Spinal cord (tissue), 10 donors: ENCODE measurements at places on chromosomes 6 and 20. TPM values are rescaled to one million over a fixed set of nuclear protein-coding genes. Genes with fewer than 3 reads are reported as not detected.

MYLK2 gene
- total RNA-seq = 0.79 TPM

DNA sequence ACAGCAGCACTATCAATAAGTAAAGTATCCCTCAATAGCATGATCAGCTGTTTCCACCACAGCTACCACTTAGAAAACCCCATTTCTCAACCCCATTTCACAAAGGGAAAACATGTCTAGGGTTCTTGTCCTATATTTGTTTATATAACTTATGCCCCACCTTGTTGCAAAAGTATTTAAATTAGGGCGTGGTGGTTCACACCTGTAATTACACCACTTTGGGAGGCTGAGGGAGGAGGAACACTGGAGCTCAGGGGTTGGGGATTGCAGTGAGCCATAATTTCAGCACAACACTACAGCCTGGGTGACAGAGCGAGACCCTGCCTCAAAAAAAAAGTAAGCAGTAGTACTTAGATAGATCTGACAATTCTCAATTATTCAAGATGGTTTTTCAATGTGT lies 3.7 kb downstream of the MRPL14 start:
- H3K27ac ChIP-seq = peak overlapping the region; percentile 22
- no peak overlapping the region for H3K4me3 ChIP-seq
- DNase-seq = no peak
- H3K27me3 ChIP-seq = no peaks in the 10 kb centered on the region
- H3K36me3 ChIP-seq = no peaks in the 10 kb centered on the region
- peaks cover 24% of the 10 kb centered on the region for H3K4me1 ChIP-seq

DNA sequence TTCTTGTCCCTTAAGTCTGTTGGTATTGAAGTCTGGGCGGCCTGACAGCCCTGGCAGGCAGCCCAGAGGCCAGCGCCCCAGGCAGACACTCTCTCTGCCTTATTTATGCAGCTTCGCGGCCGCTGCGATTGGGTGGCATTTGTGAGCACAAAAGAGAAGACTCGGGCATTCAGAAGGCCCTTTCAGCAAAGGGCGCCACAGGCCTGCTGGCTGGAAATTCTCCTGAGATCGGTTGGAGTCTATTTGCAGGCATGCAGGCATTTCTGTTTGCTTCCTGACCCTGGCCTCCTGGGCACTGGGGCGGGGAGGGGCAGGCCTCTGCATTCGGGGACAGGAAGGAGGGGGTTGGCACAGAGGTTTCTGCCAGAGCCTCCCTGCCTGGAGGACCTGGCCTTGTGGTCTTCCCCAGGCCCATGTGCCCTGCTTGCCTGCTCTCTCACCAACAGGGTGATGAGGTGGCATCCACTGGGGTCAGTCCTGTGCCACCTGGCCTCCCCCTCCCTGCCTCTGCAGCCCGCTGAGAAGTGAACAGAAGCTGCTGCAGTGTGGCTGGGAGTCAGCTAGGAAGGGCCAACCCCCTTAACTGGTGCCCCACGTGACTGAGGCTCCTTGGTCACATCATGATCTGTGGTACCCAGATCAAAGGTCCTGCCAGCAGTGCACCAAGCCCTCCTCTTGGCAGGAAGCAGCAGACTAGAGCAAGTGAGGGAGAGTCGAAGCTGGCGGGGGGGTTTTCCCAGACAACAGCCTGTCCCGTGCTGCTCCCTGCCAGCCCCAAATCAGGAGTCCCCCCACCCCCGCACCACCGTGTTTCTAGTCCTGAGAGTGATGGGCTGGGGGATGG lies 16.6 kb upstream of the CCDC167 start:
- H3K27ac ChIP-seq = peak overlapping the region; percentile 88
- peak; percentile 92 for DNase-seq
- H3K4me1 ChIP-seq = peaks cover 66% of the 10 kb centered on the region
- H3K36me3 ChIP-seq = no peaks in the 10 kb centered on the region
- no peak overlapping the region for H3K4me3 ChIP-seq
- peaks cover 18% of the 10 kb centered on the region for H3K27me3 ChIP-seq

DNA sequence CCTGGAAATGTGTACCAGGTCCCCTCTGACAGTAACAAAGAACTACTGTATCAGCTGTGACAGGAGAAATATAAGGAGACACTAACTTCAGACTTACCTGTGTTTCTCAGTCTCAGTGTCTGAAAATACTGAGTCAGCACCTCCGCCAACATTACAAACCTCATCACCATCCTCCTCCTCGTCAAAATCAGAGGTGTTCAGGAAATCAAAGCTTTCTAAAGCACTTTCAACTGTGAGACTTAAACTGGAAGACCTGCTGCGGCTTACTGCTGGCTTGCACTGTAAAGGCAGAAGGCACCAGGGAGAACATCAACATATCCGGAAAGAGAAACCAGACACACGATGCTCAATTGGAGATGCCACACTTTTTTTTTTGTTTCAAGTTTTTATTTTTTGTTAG lies 40.3 kb upstream of the ARMH2 start:
- H3K4me3 ChIP-seq = no peak overlapping the region
- DNase-seq = no peak
- H3K27me3 ChIP-seq = no peaks in the 10 kb centered on the region
- H3K36me3 ChIP-seq = peaks cover 9% of the 10 kb centered on the region
- peaks cover 14% of the 10 kb centered on the region for H3K4me1 ChIP-seq

GRCh38 chr6:70412252-70413113 lies 825 bp upstream of the FAM135A start:
- H3K4me1 ChIP-seq = peaks cover 3% of the 10 kb centered on the region
- H3K36me3 ChIP-seq = no peaks in the 10 kb centered on the region
- no peak for DNase-seq
- peak overlapping the region; percentile 72 for H3K4me3 ChIP-seq
